HuH-7.5 (cell line): ENCODE measurements at places on chromosomes 7 and 10.
A peak's percentile ranks its signal among the peaks of the same experiment; 100 is the strongest.

DNA sequence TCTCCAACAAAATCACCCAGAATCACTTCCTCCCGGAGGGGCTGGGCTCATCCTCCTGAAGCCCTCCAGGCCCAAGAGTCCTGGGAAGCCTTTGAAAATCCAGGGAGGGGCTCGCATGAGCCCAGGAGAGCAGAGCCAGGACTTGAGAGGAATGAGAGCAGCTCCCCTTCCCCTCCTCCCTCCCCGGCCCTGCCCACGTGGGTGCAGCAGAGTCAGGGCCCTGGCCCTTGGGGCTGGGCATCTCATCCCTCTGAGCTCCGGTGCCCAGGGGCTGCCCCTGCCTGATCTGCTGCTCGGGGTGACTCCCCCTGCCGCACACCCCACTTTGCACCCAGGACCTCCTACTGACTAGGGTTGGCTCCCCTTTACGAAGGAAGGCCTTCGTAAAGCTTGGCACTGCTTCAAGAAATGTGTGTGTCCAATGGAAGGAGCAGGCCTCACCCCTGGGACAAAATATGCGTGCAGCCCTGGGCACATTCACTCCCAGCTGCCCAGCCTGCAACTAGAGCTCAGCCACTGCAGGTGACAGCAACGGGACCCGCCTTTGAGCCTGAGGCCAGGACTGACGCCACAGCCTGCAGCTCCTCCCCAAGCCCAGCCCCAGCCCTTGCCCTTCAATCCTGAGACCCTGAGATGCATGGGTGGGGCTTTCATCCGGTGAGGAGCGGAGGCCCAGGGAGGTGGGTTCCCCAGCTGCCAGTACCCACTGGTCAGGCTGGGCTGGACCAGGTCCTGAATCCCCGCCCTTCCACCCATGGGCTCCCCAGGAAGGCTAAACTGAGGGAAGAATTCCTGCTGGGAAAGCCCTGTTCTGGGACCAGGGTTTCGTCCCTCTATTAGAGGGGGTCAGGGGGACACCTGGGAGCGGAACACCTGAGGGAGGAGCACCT lies 21.8 kb downstream of the PWWP2B start:
- peak; percentile 55 for DNase-seq

DNA sequence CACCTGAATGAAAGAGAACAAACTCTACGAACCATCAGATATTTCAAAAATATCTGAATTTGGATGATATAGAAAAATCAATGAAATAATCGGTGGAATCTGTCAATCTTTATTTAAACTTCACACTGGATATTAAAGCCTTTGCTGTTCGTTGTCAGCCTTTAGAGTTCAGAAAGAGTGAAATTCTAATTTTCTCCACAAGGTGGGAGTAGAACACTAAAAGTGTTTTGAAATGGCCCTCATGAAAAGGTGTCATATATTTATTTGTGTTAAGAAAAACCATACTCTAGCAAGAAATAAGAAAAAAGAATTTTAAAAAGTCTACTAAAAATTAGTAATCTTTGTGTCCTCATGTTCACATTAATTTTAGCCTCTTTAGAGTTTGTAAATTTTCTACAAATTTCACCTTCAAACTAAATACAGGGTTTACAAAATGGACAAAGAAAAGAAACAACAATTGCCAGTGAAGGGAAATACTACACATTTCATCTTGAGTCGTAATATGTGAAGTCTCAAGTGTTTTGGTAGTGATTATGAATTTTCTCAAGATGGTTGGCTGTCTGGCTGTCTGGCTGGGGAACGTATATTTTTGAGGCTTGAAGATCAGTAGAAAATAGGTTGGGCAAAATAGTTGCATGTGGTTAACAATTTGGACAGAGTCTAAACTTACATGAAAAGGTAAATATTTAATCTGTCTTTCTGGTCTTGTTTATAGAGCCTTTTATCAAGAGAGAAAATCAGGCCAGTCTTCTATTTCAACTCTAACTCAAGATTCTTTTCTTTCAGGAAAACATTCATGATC lies 43.7 kb downstream of the DNAJB9 start:
- DNase-seq = peak; percentile 18

GRCh38 chr7:79820387-79820786 lies 314.2 kb upstream of the GNAI1 start:
- DNase-seq = no peak

GRCh38 chr7:90298145-90299038 lies 22.7 kb downstream of the FAM237B start:
- no peak for DNase-seq
